ENCODE measurements at places on chromosomes 5 and 9.
A peak's percentile ranks its signal among the peaks of the same experiment; 100 is the strongest.

- no peak for DNase-seq
Measured at GRCh38 chr9:113564498-113565237, 101.1 kb downstream of the RGS3 start.

- DNase-seq: peak; percentile 12
Measured at GRCh38 chr9:73869264-73869663, 627.9 kb upstream of the RORB start.

DNA sequence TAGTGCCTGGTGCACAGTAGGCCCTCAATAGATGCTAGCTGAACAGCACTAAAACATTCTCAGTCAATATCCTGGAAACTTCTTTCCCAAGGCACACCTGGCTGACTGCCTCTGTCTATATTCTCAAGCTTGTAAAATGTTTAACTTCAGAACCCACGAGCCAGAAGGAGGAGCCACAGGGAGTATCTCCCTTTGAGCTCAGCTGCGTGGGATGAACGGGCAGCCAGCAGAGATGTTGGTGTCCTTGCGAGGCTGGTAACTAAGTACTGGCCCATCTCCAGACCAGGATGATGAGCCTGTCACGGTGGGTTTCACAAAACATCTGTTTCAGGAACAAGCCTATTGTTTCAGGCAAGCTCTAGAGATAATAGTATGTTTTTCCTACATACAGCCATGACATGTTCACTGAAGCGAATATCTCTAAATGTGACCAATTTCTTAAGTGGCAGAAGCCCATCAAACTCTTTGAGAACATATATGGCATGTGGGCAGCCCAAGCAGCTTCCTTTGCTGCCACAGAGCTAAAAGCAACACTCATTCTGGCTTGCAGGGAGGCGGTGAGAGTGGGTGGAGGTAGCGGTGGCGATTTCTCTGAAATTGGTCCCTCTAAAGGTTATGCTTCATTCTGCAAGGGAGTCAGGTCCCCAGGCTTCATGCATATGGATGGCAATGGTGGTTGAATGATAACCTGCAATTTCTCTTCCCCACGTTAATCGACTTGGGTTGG, 206.2 kb downstream of the TTLL11 start:
- no peak for DNase-seq

DNA sequence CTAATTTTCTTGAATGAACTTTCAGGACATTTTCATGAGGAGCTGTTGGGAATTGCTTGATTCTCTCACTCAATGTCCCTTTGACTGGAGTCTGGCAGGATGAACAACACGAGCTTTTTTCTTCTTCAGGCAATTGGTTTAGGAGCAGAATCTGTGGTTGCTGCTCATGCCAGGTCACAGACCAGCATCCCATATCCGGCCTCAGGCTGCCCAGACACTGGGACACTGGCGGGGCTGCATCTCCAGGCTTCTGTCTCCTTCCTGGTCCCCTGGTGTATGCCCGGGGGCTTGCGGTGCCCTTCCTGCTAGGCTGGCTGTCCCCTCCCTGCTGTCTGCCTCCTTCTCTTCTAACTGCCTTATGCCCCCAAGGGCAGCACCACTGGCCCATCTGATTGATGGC, 311.5 kb upstream of the DAP start:
- DNase-seq: no peak

DNA sequence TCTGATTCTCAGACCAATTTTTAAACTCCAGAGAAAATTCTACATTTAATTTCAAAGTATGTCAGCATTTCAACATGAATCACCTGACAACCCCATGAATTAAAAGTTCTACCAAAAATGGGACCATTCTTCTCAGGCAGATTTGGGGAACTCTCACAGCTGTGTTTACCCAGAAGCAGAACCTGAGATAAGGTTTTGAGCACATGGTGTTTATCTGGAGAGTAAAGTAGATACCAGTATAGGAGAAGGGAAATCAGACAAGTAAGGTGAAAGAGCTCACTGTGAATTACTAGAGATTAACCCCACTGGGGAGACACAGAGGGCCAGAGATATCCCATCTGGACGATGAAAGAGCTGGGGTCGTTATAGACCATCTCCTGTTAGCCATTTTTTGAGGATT, 729.1 kb downstream of the DNAH5 start:
- no peak for DNase-seq

DNA sequence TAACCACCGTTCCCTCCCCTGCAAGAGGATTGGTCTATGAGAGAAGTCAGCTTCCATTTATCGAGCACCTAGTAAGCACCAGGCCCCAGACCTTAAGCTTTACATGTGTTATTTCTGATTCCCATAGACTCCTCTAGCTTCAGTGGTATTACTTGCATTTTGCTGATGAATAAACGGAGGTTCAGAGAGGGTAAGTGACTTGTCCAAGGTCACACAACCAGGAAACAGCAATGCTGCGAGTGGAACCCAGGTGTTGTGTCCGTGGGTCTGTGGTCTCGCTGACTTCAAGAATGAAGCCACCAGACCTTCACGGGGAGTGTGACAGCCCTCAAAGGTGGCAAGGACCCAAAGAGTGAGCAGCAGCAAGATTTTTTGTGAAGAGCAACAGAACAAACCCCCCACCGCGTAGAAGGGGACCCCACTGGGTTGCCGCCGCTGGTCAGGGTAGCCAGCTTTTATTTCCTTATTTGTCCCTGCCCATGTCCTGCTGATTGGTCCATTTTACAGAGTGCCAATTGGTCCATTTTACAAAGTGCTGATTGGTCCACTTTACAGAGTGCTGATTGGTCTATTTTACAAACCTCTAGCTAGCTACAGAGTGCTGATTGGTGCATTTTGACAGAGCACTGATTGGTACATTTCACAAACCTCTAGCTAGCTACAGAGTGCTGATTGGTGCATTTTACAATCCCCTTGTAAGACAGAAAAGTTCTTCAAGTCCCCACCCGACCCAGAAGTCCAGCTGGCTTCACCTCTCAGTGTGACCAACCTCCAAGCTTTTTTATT, 29.1 kb upstream of the KCNIP1 start:
- DNase-seq: no peak

- no peak for DNase-seq
Measured at GRCh38 chr5:31049936-31050704, 143.4 kb upstream of the CDH6 start.

DNA sequence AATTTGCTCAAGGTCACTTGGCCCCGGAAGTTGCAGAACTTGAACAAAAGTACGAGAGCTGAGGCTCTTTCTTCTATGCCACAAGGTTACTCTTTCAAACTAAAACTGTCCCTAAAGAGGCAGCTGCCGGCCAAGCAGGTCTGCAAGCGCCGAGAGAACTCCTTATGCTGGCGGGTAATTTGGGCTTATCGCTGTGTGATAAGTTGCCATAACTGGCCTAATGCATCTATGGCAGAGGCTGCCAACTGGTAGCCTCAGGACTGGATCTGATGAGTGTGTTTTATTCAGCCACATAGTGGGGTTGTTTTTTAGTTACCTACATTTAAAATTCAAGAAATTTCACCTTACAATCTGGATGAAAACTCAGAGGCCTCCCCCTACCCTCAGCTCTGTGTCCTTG, 68.1 kb upstream of the SPOCK1 start:
- DNase-seq: no peak

DNA sequence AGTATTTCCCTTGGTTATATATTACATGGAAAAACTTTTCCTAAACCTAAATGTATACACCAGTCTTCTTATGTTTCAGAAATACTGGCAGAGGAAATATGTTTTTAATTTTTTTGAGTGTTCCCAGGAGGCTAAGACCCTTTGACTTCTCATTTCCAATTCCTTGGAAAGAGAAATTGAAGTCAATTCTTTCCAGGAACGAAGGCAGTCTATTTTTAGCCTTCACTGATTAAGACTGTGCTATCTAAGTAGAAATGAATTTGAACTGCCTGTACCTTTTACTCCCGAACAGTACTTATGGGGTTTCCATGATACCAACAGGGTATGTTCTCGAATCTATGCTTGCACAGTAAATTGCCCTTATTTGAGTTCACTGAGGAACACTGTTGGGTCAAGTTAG, 340.3 kb upstream of the CD180 start:
- DNase-seq: no peak

GRCh38 chr9:93653760-93654159, 77.4 kb downstream of the PHF2 start:
- no peak for DNase-seq

- DNase-seq: no peak
Measured at GRCh38 chr9:91004992-91005391, 203.4 kb downstream of the SYK start.

DNA sequence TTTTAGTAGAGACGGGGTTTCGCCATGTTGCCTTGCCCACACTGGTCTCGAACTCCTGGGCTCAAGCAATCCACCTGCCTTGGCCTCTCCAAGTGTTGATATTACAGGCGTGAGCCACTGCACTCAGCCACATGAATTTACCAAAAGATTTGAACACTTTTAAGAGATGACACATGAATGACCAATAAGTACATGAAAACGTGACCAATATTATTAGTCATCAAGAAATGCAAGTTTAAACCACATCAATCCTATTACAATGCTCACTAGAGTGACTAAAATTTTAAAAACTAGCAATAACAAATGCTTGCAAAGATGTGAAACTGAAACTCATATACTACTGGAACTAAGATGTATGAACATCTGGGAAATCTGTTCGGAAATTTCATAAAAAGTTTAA, 54.3 kb downstream of the NR6A1 start:
- DNase-seq: no peak

DNA sequence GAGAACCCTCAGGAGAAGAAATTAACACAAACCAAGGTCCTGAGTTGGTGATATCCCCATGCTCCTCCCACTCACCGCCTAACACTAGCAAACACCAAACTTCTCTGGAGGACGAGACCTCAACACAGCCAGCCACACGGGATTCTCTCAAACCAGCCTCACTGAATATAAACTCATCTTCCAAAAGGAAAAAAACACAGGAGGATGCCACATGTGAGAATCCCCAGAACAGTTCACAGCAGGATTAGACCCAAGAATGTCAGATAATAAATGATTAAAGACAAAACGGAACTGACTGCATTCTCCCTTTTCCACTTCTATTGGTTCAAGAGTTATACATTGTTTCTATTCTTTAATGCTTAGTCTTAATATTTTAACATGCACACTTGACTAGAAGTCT, 89.2 kb downstream of the LPAR1 start:
- DNase-seq: no peak

- no peak for DNase-seq
Measured at GRCh38 chr9:96498796-96499195, 48.8 kb downstream of the HABP4 start.

GRCh38 chr9:82805027-82805426, 257.9 kb downstream of the RASEF start:
- no peak for DNase-seq

GRCh38 chr5:27313549-27313948, 275.2 kb upstream of the CDH9 start:
- DNase-seq: no peak

GRCh38 chr5:107812570-107813141, 141.9 kb upstream of the EFNA5 start:
- no peak for DNase-seq

GRCh38 chr9:136922540-136922939, 22.0 kb downstream of the FBXW5 start:
- DNase-seq: no peak

GRCh38 chr9:26175264-26175663, 497.0 kb upstream of the TUSC1 start:
- DNase-seq: no peak

GRCh38 chr9:35697486-35697885, 7.8 kb upstream of the TPM2 start:
- no peak for DNase-seq

DNA sequence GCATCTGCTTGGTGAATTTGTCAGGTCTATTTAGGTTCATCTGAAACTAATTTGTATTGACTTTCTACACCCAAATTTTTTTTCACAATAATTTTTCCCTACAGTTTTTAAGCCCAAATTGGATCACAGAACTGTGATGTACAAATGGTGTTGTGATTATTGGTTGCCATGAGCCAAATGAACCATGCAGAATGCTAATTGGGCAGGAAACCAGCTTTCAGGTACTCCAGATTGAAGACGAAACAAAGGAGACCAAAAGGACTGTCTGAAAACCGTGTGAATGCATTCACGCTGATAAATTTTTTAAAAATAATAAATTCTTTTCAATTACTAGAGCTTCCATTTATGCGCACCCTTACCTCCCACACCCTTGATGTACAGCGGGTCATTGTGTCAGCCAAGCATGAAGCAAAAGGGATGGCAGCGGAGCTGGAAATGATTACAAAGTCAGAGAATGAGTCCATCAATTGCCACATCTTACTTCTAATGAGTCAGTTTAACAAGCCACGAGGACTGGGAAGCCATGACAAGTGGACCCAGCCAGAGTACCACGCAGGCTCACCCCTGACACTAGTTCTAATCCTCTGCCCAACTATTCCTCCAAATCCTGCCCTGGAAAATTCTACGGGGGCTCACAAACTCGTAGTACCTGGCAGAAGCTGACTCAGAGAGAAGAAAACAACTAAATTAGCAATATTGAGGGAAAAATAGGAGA, 66.5 kb downstream of the SEMA6A start:
- no peak for DNase-seq

GRCh38 chr5:53473633-53474032, 6.8 kb upstream of the FST start:
- DNase-seq: no peak

- no peak for DNase-seq
Measured at GRCh38 chr5:82413302-82414040, 135.3 kb upstream of the RPS23 start.

DNA sequence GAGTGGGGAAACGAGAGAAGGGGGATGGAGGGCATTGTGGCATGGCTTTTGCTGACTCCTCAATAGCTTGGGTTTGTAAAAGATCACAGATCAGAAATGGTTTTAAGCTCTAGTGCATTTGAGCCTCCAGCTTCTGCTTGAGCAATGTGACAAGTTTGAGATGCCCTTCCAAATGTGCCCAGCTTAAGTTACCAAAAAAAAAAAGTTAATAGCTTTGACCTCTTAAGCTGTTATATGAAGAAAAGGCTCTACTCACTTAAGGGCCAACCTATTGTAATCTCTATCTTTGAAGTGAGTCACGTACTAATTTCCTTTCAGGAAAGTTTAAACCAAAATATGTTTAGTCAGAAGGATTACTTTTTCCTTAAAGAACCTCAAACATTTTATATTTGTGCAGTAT, 428.8 kb upstream of the ACTBL2 start:
- no peak for DNase-seq

GRCh38 chr5:134046801-134047686, 42.3 kb upstream of the VDAC1 start:
- no peak for DNase-seq

DNA sequence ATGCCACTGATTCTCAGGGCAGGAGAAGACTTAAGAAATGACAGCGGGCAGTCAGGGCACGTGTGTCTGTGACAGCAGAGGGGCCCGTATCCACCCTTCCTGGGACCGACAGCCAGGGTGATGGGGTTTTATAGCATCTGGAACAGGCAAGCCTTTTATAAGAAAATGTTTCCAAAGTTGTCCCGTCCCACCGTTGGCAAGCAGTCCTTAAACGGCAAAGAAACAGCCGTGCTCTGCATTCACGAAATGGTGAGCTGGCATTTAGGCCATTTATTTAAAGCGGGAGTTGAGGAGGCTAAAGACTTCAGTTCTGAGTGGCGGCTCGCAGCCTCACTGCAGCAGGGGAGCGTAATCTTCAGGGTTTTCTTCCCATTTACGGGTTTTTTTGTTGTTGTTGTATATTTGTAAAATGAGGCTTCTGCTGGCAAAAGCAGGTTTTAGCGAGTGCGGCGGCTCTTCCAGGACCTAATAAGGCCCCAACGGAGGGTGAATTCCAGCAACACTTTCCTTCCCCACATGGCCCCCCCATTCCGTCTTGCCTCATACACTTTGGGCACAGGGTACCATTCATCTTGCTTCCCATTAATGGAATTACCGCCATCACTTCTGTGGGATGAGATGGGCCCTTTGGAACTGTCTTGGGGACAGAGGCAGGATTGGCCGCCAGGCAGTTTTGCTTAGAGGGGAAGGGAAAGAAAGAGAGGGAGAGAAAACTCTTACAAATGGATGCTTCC, 15.8 kb downstream of the NEK6 start:
- no peak for DNase-seq
